ENCODE measurements at places on chromosomes 3 and 15.

DNA sequence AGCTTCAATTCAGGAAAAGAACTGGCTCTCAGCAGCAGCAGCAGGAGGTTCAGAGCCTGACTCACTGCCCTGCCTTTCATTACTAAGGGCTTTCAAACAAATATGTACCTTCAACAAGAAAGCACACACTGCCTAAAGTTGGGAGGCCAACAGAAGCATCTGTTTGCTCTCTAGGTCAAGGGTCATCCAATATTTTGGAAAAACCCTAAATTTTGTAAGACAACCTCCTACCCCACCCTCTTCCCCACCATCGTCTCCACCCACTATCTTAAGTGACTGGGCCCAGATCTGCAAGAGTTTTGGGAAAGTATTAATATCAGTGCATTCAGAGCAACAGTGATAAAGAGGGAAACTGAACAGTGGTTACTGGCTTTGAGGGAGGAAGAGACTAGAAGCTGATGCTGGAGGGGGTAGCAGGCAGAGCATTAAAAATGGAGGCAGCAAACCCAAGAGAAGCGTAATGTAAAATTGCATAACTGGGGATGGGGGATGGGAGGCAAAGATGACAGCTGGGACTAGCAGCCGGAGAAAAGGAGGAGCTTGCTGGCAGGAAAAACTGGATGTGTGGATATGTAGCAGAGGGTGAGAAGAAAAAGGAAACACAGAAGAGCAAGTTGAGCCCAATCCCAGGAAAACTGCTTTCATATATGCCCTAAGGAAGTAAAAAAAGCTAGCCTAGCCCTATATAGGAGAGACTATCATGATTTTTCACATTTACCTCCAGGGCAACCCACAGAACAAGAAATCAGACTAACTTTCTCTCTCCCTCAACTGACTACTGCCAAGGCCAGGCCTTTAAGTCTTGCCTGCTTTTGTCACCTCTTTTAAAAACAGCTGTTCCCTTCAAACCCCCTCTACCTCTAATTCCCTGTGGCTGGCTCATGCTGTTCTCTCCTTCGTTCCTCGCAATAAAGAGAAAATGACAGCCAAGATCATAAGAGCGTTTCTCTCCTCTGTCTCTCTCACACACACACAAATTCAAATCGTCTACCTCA is 31.4 kb downstream of the NPTN start:
- DNase-seq, result no peak

DNA sequence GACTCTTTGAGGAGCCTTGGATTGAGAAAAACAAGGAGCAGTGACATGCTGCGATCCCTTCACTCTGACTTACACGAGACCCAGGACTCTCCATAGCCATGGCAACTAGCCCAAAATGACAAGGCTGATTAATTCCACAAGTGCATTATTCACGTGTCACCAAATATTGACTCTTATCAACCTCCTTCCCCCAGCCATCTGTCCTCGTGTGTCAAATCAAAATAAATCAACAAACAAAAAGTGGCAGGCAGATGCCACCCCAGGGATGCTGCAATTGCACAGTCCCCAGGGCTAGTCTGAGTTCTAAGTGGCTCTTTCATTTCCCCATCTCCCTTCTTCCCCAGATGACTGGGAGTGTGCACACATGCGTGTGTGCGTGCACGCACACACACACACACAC is 104.9 kb downstream of the AQP9 start:
- no peak for DNase-seq

DNA sequence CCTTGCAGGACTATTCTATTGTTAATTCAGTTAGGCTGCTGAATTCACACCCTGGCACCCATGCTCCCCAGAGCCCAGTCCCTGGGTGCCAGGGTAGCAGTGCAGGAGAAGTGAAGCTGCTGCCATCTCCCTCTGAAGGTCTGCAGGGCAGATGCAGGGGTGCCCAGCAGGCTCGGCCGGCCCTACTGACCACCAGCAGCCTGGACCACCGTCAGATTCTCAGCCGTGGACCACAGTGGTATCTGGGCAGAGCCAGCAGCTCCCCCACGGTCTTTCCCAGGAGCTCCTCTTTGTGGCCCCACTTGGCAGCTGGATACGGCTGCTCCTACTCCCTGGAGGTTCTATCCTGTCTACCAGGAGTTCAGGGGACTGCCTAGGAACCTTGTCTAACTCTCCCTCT is 46.8 kb downstream of the ALDH1L1 start:
- no peak for DNase-seq

- no peak for DNase-seq
Observed at GRCh38 chr15:41971895-41972252, 483 bp downstream of the EHD4 start.

- no peak for DNase-seq
Observed at GRCh38 chr3:141204343-141204742, 27.3 kb upstream of the PXYLP1 start.

DNA sequence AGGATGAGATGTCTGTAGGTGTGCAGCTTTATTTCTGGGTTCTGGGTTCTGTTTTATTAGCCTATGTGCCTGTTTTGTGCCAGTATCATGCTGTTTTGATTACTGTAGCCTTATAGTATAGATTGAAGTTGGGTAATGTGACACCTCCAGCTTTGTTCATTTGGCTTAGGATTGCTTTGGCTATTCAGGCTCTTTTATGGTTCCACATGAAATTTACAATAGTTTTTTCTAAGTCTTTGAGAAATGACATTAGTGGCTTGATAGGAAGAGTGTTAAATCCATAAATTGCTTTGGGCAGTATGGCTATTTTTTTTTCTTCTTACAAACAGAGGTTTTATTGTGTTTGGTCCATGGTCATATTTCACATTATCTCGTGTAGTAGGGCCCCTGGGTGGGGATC is 285.8 kb upstream of the GADL1 start:
- no peak for DNase-seq

DNA sequence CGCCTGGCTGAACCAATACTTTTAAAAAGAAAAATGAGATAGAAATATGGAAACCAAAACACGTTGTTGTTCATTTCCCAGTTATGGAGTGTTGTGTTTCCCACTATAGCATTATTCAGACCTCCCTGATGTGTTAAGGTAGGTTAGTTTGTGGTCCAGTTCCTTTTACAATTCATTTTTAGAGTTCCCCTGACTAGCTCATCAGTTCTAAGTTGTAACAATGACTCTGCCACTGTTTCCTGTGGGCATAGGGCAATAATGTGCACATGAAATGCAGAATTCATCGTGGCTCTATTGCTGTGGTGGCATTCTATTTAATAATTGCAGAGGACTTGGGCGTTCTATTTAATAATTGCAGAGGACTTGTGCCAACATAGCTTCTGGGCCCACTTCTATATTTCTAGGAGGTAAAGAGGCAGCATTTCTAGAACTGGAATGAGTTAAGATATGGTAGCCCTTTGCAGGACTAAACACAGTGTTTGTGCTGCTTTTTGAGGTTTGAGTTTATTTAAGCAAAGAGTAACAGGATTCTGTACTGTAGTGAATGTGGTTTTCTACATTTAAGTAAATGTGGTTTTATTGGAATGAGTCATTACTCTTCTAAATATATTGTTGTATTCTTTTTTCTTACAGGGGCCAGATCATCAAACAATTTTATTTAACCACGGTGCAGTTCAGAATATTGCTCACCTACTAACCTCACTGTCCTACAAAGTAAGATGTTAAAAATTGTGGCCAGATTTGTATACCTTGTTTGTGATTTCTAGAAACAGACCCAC is 47.5 kb downstream of the ARMC8 start:
- no peak for DNase-seq

- no peak for DNase-seq
Observed at GRCh38 chr3:43035801-43036365, 56.8 kb downstream of the GASK1A start.

- DNase-seq, result no peak
Observed at GRCh38 chr3:55895897-55896566, 408.9 kb upstream of the WNT5A start.

- no peak for DNase-seq
Observed at GRCh38 chr3:160583451-160583850, 18.1 kb upstream of the KPNA4 start.

GRCh38 chr3:8488877-8489276 is 12.7 kb upstream of the LMCD1 start:
- DNase-seq, result no peak

DNA sequence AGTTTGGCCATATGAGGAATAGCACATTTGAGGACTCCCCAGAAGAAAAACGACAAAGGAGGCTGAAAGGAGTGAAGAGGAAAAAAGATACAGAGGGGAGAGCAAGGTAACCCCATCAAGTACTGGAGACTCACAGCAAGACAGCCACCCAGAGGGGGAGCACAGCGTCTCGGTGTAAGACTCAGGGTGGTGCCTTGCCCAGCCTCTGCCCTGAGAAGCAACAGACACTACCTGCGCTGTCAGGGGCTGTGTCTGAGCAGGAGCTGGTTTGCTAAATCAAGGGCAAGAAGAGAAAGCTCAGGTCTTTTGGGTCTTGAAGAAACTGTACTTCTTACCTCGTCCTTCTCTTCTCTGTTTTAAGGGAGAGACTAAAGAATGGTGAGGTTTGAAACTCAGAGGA is 27.9 kb downstream of the FBXO45 start:
- no peak for DNase-seq

- no peak for DNase-seq
Observed at GRCh38 chr3:112794622-112795172, 52.0 kb downstream of the CD200R1L start.

- no peak for DNase-seq
Observed at GRCh38 chr3:128730471-128730870, 4.5 kb downstream of the RAB7A start.

GRCh38 chr3:46835054-46835453 is 28.2 kb downstream of the MYL3 start:
- no peak for DNase-seq

- DNase-seq, result no peak
Observed at GRCh38 chr3:58202917-58203360, 7.8 kb downstream of the DNASE1L3 start.

- DNase-seq, result no peak
Observed at GRCh38 chr3:117788506-117788905, 1078.9 kb downstream of the TUSC7 start.

GRCh38 chr3:177693616-177694264 is 496.5 kb upstream of the TBL1XR1 start:
- no peak for DNase-seq

- no peak for DNase-seq
Observed at GRCh38 chr3:186220365-186220764, 111.5 kb upstream of the ETV5 start.

DNA sequence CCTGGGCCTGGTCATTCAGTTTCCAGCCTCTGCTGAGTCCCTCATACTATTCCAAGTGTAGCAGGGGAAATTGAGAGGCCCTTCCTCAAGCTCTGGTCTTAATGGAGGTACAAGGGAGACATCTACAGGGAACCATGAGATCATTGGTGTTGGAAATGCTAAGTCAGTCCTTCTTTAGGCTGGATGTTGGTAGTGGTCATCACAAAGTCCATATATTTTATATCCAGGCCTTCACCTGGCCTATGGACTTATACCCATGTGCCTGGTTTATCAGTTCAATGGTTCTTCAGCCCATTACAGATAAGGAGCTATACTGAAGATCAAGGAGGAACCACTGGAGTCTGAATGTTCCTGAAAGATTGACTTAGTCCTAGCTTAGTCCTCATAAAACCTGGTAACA is 135.0 kb downstream of the STAG1 start:
- no peak for DNase-seq

- DNase-seq, result no peak
Observed at GRCh38 chr3:190444006-190444405, 5.7 kb downstream of the TMEM207 start.

- no peak for DNase-seq
Observed at GRCh38 chr3:172953571-172953970, 187.5 kb downstream of the SPATA16 start.

Data from HS-27A (cell line).